ENCODE measurements at places on chromosomes 5 and 9.

GRCh38 chr9:126472198-126472947 is 141.4 kb upstream of the LMX1B start:
- no peak for DNase-seq

GRCh38 chr5:125685771-125686170 is 737.4 kb upstream of the GRAMD2B start:
- no peak for DNase-seq

DNA sequence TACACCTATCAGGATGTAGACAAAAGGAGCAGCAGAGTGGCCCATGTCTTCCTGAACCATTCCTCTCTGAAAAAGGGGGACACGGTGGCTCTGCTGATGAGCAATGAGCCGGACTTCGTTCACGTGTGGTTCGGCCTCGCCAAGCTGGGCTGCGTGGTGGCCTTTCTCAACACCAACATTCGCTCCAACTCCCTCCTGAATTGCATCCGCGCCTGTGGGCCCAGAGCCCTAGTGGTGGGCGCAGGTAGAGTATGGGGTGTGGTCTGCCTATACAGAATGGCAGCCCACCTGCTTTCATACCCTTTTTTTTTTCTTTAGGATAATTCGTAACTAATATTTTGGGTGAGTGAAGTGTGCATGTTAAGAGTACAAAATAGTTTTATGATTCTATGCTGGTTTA is 1.1 kb downstream of the SLC27A6 start:
- no peak for DNase-seq

DNA sequence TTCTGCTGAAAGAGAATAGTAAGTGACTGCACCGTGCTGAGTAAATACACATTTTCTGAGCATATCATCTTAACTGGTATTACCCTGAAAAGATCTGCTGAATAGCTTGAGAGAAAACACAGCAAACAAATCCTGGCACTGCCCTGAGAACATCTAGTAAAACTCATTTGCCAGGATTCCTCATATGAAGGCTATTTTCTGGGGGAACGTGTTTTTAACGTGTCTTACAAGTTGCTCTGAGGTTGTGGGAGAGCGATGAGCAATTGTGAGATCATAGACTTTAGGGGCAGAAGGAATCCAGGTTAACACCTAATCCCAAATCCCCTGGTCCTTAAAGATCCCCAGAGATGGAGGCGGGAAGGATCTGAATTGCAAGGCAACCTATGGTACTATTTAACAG is 331.9 kb upstream of the RFX3 start:
- no peak for DNase-seq

- DNase-seq: no peak
Observed at GRCh38 chr9:106143781-106144180, 449.4 kb downstream of the TMEM38B start.

DNA sequence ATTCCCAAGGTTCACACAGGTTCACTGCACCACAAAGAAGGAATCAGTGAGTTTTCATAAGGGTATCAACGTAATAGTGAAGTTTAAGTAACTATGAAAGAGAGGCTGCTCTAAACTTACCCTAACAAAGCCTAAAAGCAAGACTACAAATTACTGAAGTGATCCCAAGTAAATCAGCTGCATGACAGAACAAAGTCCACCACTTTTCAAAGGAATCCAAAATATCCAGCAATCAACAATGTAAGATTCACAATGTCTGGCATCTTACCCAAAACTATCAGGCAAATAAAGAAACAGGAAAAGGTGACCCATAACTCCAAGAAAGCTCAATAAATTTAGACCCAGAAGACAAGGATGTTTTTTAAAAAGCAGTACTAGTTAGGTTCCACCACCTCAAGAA is 70.1 kb downstream of the GNAQ start:
- no peak for DNase-seq

DNA sequence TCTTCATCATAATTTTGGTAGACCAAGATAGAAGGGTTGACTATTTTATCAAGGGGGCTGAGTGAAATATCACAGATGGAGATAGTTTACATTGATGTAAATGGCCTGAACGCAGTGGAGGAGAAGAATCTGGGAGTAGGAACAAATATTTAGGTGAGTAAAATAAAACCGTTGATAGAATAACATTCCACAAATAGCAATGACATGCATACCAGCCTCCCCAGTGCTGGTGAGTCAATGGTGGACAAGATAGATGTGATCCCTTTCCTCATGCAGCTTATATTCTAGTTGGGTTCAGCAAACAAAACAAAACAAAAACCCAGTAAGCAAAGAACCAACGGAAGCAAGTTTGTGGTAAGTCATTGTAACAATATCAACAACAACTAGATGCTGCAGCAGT is 385.2 kb downstream of the FAM170A start:
- DNase-seq: no peak

- DNase-seq: no peak
Observed at GRCh38 chr5:157303023-157303422, 37.1 kb downstream of the CYFIP2 start.

DNA sequence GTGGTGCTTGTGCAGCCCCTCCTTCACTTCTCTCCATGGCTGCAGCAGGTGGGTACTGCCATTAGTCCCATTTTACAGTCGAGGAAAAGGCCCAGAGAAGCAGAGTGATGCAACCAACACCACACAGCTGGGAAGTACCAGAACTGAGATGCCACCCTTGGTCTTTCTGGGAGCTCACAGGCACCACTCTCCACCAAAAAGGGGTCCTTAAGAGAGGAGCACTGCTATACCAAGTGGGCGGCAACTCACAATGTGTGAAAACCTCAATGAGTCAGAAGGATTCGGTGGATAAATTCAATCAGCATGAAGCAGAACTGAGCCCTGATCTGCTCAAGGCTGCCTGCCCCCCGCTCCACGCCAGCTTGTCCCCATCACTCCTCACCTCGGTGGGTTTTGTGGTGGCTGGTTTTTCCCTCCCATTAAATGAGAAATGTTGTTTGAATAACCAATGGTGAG is 213.7 kb downstream of the FSTL4 start:
- DNase-seq: peak; percentile 84

GRCh38 chr9:121367306-121368137 is 2.5 kb downstream of the STOM start:
- DNase-seq: no peak

- no peak for DNase-seq
Observed at GRCh38 chr5:113125371-113125770, 148.8 kb downstream of the DCP2 start.

DNA sequence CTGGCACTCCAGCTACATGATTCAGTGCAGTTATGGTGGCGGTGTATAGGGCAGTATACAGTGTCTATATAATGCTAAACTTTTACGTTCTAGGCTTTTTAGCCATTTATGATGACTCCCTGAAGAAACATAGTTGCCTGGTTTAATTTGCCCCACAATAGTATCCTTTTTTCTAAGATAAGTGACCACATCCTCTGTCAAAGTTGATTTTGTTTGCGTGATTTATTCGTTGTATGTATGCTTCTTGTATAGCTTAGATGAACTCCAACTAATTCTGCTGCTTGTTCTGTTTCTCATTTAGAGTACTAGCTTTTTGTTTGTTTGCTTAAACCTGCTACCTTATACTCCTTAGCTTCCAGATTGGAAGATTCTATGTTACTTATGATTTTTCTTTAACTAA is 83.6 kb downstream of the ERMP1 start:
- DNase-seq: no peak

GRCh38 chr5:74296685-74297408 is 343.7 kb downstream of the ENC1 start:
- peak; percentile 94 for DNase-seq

DNA sequence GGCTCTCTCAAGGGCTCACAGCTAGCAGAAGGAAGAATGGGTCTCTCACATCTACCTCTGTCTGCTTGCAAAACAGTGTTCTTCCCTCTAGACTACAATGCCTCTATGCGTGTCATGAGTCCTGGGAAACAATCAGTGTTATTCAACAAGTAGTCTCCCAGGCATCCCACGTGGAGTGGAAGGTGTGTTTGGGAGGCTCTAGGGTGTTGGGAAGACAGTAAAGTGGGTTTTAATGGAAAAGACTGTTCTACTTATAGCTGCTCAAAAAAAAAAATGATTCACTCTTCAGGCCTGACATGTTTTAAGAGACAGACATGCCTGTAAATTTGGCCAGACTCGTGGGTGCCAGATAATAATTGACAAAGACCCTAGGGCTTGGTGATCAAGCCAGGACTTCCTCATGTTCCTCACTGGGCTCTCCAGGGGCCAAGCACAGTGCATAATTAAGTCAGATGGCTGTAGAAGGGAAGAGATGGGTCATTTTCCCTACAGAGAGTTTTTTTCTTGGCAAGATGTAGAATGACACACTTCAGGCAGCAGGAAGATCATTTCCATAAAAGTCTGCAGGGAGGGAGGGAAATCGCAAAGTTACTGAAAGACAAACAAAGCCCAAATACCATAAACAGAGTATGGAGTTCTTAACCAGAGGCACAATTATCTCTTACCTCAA is 246.4 kb downstream of the ACTL7B start:
- no peak for DNase-seq

- no peak for DNase-seq
Observed at GRCh38 chr5:138705007-138705406, 48.2 kb upstream of the CTNNA1 start.

GRCh38 chr5:10666531-10667299 is 94.3 kb downstream of the DAP start:
- DNase-seq: no peak

DNA sequence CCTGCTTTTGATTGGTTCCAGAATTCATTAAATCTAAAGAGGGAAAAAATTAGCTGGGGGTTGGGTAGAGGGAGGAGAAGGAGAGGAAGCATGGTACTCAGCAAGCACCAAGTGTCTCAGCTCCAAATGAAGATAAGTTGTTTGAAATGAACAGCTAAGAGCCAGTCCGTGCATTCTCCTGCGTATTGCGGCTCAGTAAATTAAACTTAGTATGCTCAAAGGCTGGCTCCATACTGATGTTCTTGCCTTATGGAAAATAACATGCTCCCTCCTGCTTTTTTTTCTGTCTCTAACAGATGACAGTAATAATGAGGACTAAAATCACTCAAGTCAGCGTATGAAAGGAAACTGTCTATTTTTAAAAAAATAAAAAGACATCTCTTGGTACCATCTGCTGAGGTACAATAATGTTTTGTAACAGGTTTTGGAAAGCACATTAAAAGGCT is 161.0 kb downstream of the SPATA31D1 start:
- no peak for DNase-seq

- DNase-seq: no peak
Observed at GRCh38 chr5:52693280-52693679, 94.4 kb upstream of the ITGA1 start.

DNA sequence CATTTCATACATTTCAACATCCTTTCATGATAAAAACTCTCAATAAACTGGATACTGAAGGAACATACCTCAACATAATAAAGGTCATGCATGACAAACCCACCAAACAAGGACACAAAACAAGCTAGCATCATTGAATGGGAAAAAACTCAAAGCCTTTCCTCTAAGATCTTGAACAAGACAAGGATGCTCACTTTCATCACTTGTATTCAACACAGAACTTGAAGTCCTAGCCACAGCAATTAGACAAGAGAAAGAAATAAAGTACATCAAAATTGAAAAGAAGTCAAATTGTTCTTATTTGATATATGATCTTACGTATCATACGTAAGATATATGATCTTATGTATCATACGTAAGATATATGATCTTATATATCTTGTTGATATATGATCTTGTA is 5.3 kb downstream of the MRPL50 start:
- no peak for DNase-seq

DNA sequence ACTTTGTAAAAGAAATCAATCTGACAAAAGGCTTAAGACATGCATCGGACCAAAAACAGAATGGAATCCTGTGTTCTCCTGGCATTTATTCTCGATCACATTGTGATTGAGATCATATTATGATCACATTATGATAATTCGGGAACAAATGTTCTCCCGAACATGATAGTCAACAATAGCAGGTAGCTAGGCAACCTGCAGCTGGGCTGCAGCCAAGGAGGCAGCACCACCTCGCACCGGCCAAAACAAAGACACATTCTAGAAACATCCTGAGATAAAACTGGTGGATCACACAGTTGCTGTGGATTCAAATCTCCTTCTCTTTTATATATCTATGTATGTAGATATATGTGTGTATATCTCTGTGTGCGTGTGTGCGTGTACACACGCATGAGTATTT is 480.6 kb upstream of the CYLC2 start:
- no peak for DNase-seq

GRCh38 chr9:18526685-18527084 is 52.7 kb downstream of the ADAMTSL1 start:
- DNase-seq: no peak

- no peak for DNase-seq
Observed at GRCh38 chr5:41503860-41504259, 6.5 kb downstream of the PLCXD3 start.

- no peak for DNase-seq
Observed at GRCh38 chr9:12988258-12988657, 213.4 kb downstream of the LURAP1L start.

GRCh38 chr9:22208846-22209585 is 199.9 kb upstream of the CDKN2B start:
- no peak for DNase-seq

- DNase-seq: no peak
Observed at GRCh38 chr9:35661756-35662350, 3.1 kb downstream of the ARHGEF39 start.

DNA sequence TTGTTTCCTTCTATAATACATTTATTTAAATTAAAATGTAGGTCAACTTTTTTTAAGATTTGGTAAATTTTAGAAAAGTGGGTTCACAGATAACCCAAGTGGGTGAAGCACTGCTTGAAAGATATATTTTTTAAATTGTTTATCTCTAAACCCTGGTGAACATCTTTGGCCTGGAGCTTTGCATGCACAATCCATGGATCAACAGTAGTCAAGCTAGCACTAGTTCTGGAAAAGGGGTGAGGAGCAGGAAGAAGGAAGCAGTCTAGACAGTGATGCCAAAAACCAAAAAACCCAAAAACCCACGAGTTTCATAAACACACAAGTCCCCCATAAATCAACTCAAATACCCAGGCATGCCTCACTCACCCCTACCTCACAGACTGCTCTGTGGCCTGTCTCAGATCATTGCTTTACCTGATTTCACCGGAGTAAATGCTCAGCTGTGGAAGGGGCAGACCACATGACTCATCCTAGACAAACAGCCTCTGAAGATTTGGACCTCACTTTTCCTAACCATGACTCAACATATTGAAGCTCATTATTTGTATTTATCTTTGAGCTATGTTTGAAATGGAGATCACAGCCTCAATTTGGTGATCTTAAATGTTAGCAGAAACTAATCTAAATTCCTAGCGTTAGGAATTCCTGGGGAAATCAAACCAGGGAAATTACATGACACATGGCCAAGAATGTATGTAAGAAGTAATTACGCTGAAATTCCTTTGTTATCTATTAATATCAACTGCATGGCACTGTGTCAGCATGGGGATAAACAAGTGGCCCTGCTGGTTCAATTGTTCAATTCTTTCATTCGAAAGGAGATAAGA is 149.6 kb downstream of the ZNF608 start:
- DNase-seq: peak; percentile 33

DNA sequence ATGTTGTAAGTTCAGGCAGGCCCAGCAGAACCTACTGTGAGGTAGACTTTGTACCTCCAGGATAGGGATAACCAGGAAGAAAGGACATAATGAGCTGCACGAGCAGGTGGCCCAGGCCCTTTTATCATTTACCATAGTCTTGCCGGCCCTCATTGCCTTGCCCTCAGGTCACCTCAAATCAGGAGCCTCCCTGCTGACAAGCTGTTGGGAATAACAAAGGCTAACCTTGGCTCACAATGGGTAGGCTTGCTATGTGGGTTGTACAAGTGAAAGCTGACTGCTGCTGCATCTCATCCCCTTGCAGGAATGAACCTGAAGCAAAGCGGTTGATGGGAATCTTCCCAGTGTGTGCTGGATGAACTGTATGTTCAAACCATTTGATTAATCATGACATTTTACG is 159.5 kb upstream of the ACTBL2 start:
- DNase-seq: no peak

Measured in lung (tissue), 17 donors.